ENCODE measurements at places on chromosomes 11 and 22.

DNA sequence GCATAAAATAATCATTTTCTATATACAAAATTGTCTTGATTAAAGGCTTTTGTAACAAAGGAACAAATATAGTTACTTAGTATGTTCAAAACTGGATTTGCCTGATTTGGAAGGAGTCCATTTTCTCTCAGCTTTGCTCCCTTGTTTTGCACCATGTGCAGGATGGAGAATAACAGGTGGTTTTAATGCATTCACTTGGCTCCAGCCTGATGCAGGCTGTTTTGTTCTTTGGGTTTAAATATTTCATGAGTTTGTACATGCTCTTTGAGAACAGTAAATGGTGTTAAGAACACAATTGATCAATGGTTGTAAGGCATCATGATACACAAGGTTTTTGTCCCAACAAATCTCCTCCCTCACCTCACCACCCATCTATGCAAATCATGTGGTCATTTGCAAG, 886.9 kb upstream of the CCDC90B start:
- no peak overlapping the region for H3K27ac ChIP-seq
- no peaks in the 10 kb centered on the region for H3K36me3 ChIP-seq
- H3K4me1 ChIP-seq, result no peaks in the 10 kb centered on the region
- no peaks in the 10 kb centered on the region for H3K27me3 ChIP-seq

GRCh38 chr11:118633979-118634378, 26.6 kb downstream of the PHLDB1 start:
- peak overlapping the region; percentile 37 for H3K27ac ChIP-seq
- no peak overlapping the region for H3K4me3 ChIP-seq
- no peak for DNase-seq
- peaks cover 80% of the 10 kb centered on the region for H3K36me3 ChIP-seq

DNA sequence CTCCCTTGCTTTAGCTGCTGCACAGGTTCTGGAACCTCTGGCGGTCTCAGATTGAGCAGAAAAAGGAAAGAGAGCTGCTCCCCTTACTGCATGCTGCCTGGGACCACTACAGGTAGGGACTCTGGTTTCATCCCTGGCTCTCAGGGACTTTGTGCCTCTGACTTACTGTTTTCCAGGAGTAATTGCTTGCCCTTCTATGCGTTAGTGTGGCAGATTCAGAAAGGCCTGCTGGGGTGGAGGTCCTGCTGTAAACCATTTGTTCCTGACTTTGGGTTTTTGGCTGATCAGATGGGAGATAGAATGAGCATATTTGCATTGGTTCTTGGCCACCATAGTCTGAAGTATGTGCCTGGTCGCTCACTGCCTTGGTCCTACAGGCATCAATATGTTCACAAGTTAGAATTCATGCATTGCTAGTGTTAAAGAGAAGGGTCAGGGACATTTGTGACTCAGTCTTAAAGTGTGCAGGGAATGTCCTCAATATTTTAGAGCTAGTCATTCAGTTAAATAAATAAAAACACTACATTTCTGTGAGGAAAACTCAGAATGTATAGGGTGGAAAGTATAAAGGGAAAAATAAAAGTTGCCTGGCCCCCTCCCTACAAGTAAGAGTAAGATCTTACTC, 78.0 kb downstream of the PISD start:
- no peaks in the 10 kb centered on the region for H3K27me3 ChIP-seq
- peaks cover 7% of the 10 kb centered on the region for H3K36me3 ChIP-seq
- no peak overlapping the region for H3K27ac ChIP-seq

- no peaks in the 10 kb centered on the region for H3K4me1 ChIP-seq
- H3K27me3 ChIP-seq, result no peaks in the 10 kb centered on the region
- no peaks in the 10 kb centered on the region for H3K36me3 ChIP-seq
- no peak for DNase-seq
- H3K27ac ChIP-seq, result no peak overlapping the region
These were observed 39.3 kb upstream of the COMT start for GRCh38 chr22:19902245-19902715.

GRCh38 chr11:68074584-68075352, 35.9 kb downstream of the TCIRG1 start:
- H3K27ac ChIP-seq, result no peak overlapping the region
- DNase-seq, result no peak

- H3K36me3 ChIP-seq, result no peaks in the 10 kb centered on the region
- no peak overlapping the region for H3K27ac ChIP-seq
- no peak overlapping the region for H3K4me3 ChIP-seq
- no peaks in the 10 kb centered on the region for H3K27me3 ChIP-seq
- DNase-seq, result no peak
These were observed 38.8 kb downstream of the PDE2A start for GRCh38 chr11:72635309-72635915.

DNA sequence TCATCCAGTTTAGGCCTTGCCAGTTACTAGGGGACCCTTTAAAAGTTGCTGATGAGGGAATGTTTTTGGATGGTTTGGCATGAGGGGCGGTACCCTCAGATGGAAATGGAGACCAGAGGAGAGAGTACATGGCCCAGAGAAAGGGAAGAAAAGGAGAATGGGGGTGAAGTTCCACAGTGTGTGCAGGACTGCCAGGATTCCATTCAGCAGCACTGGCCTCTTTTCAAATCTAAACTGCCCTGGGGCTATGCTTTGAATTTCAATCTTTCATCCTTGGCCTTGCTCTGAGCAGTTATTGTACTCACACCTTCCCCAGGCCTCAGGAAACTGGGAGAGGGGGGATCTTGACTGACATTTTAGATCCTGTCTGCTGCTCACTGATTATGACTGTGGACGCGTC, 3.0 kb downstream of the SLC3A2 start:
- peak overlapping the region; percentile 92 for H3K27ac ChIP-seq
- H3K4me1 ChIP-seq, result peaks cover 24% of the 10 kb centered on the region
- H3K36me3 ChIP-seq, result peaks cover 84% of the 10 kb centered on the region
- H3K4me3 ChIP-seq, result peak overlapping the region; percentile 66
- no peaks in the 10 kb centered on the region for H3K27me3 ChIP-seq
- DNase-seq, result no peak

- H3K4me3 ChIP-seq, result no peak overlapping the region
- no peaks in the 10 kb centered on the region for H3K27me3 ChIP-seq
- H3K27ac ChIP-seq, result peak overlapping the region; percentile 66
- H3K36me3 ChIP-seq, result no peaks in the 10 kb centered on the region
These were observed 6.7 kb downstream of the SUSD2 start for GRCh38 chr22:24187731-24188644.

DNA sequence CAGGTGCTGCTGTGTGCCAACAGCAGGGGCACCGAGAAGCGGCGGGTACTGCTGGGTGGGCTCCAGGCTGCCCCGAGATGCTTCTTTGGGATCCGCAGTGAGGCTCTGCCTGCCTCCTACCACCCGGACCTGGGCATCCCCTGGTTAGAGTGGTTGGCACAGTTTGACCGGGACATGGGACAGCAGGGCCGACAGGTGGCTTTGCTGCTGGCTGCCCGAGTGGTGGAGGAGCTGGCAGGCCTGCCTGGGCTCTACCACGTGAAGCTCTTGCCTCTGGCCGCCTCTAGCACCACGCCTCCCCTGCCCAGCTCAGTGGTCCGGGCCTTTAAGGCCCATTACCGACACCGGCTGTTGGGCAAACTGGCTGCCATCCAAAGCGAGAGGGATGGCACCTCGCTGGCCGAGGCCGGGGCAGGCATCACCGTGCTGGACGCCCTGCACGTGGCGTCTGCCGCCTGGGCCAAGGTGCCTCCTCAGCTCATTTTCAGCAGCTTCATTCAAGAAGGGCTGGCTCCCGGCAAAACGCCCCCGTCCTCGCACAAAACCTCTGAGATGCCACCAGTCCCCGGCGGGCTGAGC, 1.9 kb downstream of the TIGD3 start:
- H3K36me3 ChIP-seq, result peaks cover 13% of the 10 kb centered on the region
- peaks cover 3% of the 10 kb centered on the region for H3K27me3 ChIP-seq
- H3K4me3 ChIP-seq, result no peak overlapping the region
- DNase-seq, result no peak
- no peak overlapping the region for H3K27ac ChIP-seq
- H3K4me1 ChIP-seq, result no peaks in the 10 kb centered on the region

GRCh38 chr11:32855601-32856000, 25.9 kb downstream of the PRRG4 start:
- no peaks in the 10 kb centered on the region for H3K4me1 ChIP-seq
- no peak for DNase-seq
- no peaks in the 10 kb centered on the region for H3K36me3 ChIP-seq
- H3K4me3 ChIP-seq, result no peak overlapping the region
- H3K27ac ChIP-seq, result no peak overlapping the region
- no peaks in the 10 kb centered on the region for H3K27me3 ChIP-seq

- H3K27ac ChIP-seq, result no peak overlapping the region
- H3K36me3 ChIP-seq, result peaks cover 100% of the 10 kb centered on the region
- H3K27me3 ChIP-seq, result no peaks in the 10 kb centered on the region
- DNase-seq, result no peak
- no peaks in the 10 kb centered on the region for H3K4me1 ChIP-seq
- no peak overlapping the region for H3K4me3 ChIP-seq
These were observed 21.1 kb downstream of the NCAPD3 start for GRCh38 chr11:134202661-134203060.

- no peaks in the 10 kb centered on the region for H3K36me3 ChIP-seq
- no peak overlapping the region for H3K27ac ChIP-seq
- H3K4me3 ChIP-seq, result no peak overlapping the region
- H3K27me3 ChIP-seq, result peaks cover 3% of the 10 kb centered on the region
These were observed 14.2 kb upstream of the CCDC89 start for GRCh38 chr11:85699957-85700741.

DNA sequence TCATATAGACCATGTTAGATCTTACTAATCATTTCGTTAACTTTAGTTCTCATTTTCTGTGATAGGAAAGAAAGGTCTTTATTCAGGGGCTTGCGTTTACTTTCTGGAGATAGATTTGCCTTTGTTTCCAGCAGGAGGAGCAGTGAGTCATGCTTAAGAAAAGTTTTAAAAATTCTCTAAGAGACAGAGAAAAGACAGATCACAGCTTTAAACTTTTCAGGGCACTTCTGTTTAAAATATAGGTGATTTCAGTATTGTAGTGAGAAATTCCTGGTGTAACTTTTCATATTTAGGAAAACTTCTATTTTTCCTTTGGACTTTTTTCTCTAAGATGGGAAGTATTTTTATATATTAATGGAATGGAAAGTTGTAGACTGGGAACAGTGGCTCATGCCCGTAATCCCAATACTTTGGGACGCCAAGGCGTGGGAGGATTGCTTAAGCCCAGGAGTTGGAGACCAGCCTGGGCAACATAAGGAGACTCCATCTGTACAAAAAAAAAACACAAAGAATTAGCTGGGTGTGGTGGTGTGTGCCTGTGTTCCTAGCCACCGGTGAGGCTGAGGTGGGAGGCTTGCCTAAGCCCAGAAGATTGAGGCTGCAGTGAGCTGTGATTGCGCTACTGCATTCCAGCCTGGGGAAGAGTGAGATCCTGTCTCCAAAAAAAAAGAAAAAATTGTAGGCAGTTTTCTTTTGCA, 60.3 kb downstream of the ATXN10 start:
- H3K36me3 ChIP-seq, result peaks cover 66% of the 10 kb centered on the region
- DNase-seq, result no peak
- no peak overlapping the region for H3K27ac ChIP-seq
- no peak overlapping the region for H3K4me3 ChIP-seq
- no peaks in the 10 kb centered on the region for H3K4me1 ChIP-seq

DNA sequence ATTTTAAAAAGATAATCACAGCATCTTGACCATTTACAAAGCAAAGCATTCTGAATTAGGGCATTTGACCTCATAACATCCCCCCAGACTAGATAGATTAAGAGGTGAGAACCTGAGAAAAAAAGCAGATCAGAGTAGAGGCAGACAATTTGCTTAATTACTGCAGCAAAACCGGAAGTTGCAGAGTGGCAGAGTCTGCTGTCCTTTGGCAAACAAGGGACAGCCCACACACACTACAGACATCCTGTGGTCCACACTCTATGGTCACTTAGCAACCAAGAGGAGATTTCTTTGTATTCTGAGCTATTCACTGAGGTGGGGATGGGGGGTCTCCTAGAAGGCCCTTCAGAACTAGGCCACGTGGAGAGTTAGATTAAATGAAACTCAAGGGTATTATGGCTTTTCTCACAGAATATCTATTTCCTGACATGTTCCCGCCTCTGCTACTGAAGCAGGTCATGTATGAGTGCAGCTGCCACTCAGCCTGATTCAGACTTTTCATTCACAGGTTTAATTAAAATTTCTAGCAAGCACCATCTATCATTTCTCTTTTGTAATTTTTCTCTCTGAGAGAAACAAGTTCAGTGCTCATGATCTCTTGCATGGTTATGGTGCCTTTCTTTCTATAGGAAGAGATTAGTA, 48.5 kb downstream of the SVIP start:
- no peak for DNase-seq
- no peak overlapping the region for H3K4me3 ChIP-seq
- H3K4me1 ChIP-seq, result no peaks in the 10 kb centered on the region
- no peak overlapping the region for H3K27ac ChIP-seq

- H3K27me3 ChIP-seq, result no peaks in the 10 kb centered on the region
- H3K36me3 ChIP-seq, result 0 out of 2 replicates have a peak, but pooled peaks cover 4% of the 10 kb centered on the region
- peaks cover 6% of the 10 kb centered on the region for H3K4me1 ChIP-seq
- H3K4me3 ChIP-seq, result no peak overlapping the region
- DNase-seq, result no peak
- H3K27ac ChIP-seq, result no peak overlapping the region
These were observed 275.4 kb downstream of the DYNC2H1 start for GRCh38 chr11:103384652-103385051.

DNA sequence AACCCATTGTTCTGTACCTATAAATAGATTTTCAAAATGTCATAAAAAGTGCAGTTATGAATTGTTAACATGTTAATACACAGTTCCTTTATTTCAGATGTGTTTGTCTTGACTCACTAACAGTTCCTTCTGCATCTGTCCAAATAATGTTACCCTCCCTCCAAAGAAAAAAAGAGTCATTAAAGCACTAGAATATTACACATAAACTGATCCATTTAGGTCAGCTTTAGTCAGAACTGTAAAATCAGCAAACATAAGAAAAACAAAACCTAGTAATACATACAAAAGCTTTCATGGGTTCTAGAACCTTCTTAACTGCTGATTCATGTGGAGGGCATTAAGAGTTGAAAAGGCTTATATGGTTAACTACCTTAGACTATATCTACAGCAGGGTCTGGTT, 65.4 kb downstream of the SESN3 start:
- no peaks in the 10 kb centered on the region for H3K27me3 ChIP-seq
- no peak for DNase-seq
- peaks cover under 1% of the 10 kb centered on the region for H3K36me3 ChIP-seq
- no peaks in the 10 kb centered on the region for H3K4me1 ChIP-seq
- H3K4me3 ChIP-seq, result no peak overlapping the region
- H3K27ac ChIP-seq, result no peak overlapping the region

GRCh38 chr11:58765078-58765477, 33.3 kb upstream of the GLYAT start:
- H3K36me3 ChIP-seq, result no peaks in the 10 kb centered on the region
- no peaks in the 10 kb centered on the region for H3K27me3 ChIP-seq
- no peak overlapping the region for H3K4me3 ChIP-seq
- no peaks in the 10 kb centered on the region for H3K4me1 ChIP-seq
- DNase-seq, result no peak

- H3K36me3 ChIP-seq, result peaks cover 60% of the 10 kb centered on the region
- H3K27ac ChIP-seq, result no peak overlapping the region
- DNase-seq, result no peak
- H3K27me3 ChIP-seq, result no peaks in the 10 kb centered on the region
- peaks cover 7% of the 10 kb centered on the region for H3K4me1 ChIP-seq
These were observed 18.2 kb upstream of the CCDC34 start for GRCh38 chr11:27381238-27381666.
